ENCODE measurements at places on chromosomes 7 and 10.

DNA sequence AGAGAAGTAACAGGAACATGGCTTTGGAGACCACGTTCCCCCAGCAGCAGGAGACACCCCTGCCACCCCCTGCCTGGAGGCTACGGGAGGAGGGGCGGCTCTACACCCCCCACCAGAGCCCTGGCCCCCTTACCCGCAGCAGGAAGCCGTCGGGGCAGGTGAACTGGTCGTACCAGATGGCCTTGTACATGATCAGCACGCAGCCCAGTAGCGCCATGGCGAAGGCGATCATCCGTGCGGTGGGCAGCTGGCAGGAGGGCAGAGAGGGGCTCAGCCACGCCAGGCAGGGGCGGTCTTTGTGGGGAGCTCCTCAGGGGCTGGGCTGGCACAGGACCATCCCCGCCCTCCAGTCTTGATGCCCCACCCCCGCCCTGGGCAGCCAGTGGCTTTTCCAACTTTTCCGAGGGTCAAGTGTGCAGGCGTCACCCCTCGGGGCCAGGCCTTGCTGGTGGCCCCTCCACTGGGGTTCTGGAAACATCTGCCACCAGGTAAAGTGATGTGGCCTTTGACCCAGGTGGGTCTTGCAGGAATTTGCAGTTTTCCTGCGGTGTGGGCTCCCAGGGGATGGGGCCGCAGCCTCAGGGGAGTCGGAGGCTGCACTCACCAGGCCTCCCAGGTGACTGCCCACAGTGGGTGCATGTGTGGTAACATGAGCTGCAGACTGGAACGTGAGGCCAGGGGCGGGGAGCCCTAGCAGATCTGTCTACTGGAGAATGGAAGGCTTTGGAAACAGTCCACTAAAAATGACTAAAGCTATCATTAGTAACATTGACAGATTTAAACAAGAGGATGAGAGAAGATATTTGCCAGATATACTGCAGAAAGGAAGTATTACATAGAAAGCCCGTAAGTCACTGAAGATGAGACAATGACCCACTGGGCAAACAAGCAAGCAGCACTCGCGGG, 9.7 kb downstream of the CALY start:
- H3K4me3 ChIP-seq: no peak overlapping the region
- H3K36me3 ChIP-seq: no peaks in the 10 kb centered on the region
- H3K27ac ChIP-seq: no peak overlapping the region
- DNase-seq: peak; percentile 42
- H3K27me3 ChIP-seq: peaks cover 22% of the 10 kb centered on the region

GRCh38 chr7:17075601-17076255, 193.9 kb upstream of the AGR3 start:
- H3K27ac ChIP-seq: no peak overlapping the region
- no peak for DNase-seq
- H3K4me3 ChIP-seq: no peak overlapping the region
- H3K27me3 ChIP-seq: no peaks in the 10 kb centered on the region

GRCh38 chr7:71497256-71497946, 365.5 kb downstream of the GALNT17 start:
- no peak overlapping the region for H3K4me3 ChIP-seq
- no peak overlapping the region for H3K27ac ChIP-seq
- no peaks in the 10 kb centered on the region for H3K27me3 ChIP-seq
- DNase-seq: no peak
- H3K36me3 ChIP-seq: no peaks in the 10 kb centered on the region
- no peaks in the 10 kb centered on the region for H3K4me1 ChIP-seq

DNA sequence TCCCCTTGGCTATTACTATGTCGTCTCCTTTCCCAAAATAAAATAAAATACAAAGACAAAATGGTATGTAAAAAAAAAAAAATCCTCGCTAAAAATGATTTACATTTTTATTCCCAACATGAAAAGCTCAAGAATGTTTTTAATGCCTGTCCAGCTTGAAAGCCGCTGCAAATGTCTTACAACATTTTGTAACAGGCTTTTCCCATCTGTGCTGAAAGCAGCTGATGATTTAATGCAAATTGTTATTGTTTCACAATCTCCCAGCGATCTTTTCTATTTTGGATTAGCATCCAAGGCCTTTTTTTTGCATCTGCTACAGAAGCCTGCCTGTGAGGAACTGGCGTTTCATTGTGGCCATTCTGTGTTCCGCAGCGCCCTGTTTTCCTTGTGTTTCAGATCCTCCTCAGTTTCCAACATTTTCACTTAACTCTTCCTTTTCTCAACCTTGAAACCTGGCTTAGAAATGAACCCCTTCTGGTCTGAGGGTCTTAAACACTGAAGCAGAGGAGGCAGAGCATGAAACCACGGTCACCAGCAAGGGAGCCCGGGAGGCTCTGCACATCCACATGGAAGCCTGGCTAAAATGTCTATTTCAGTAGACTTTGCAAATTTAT, 712.1 kb downstream of the PARD3 start:
- no peak overlapping the region for H3K27ac ChIP-seq
- H3K4me1 ChIP-seq: no peaks in the 10 kb centered on the region
- DNase-seq: no peak
- H3K36me3 ChIP-seq: no peaks in the 10 kb centered on the region

- no peak for DNase-seq
- H3K4me1 ChIP-seq: no peaks in the 10 kb centered on the region
- no peak overlapping the region for H3K4me3 ChIP-seq
- no peak overlapping the region for H3K27ac ChIP-seq
- H3K36me3 ChIP-seq: no peaks in the 10 kb centered on the region
These were observed 35.3 kb downstream of the ABCB5 start for GRCh38 chr7:20650782-20651181.

- no peak overlapping the region for H3K4me3 ChIP-seq
- no peak overlapping the region for H3K27ac ChIP-seq
- peaks cover 12% of the 10 kb centered on the region for H3K27me3 ChIP-seq
- no peak for DNase-seq
- H3K36me3 ChIP-seq: no peaks in the 10 kb centered on the region
These were observed 5.5 kb upstream of the FIGNL1 start for GRCh38 chr7:50455658-50456057.
